ENCODE measurements at places on chromosomes 2 and 18.

- DNase-seq: no peak
Observed at GRCh38 chr18:49238433-49239042, 221.9 kb downstream of the DYM start.

DNA sequence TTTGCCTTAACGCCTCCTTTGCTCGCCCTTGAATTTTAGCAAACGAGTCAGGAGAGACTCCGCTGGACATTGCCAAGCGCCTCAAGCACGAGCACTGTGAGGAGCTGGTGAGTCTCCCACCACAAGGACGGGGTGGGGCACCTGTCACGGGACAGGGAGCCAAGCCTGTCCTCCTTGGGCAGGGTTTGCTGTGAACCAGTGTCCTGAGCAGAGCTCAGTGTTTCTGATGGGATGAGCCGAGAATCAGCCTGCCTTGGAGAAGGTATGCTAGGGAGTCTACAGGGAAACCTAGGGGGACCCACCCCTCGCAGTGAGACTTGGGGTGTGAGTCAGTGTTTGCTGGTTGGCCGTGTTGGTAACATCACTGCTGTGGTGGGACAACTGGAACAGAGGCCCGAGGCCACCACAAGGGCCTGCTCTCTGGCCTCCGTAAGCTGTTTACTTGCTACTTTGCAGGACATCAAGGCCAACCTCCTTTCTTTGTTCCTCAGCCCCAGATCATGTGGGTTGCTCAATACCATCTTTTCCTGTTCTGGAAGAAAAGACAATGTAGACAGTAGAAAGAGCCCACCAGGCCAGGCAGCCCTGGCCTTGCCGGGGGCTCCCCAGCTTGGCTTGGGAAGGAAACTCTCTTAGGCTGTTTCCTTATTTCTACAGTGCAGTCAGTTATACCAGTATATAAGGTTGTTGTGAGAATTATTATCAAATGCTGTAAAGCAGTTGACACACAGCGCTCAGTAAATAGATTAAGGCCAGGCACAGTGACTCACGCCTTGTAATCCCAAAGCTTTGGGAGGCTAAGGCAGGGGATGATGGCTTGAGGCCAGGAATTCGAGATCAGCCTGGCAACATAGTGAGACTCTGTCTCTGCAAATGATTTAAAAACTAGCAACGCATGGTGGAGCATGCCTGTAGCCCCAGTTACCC, 42.4 kb downstream of the ITGB1BP1 start:
- DNase-seq: no peak

- no peak for DNase-seq
Observed at GRCh38 chr2:136527560-136527959, 237.8 kb upstream of the THSD7B start.

DNA sequence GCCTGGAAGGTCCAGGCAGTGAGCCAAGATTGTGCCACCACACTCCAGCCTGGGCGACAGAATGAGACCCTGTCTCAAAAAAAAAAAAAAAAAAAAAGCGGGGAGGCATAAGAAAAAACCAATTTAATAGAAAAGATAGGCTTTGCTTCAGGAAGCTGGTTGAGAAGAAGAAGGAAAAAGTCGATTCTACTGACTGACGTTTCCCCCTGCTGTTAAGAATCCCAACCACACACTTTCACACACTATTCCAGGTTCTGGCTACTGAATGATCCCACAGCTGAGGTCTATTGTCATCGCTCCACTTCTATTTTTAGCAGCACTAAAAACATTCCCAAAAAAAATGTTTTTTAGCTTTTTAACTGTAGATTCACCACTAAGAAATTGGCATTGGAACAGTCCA, 6.7 kb upstream of the CHCHD5 start:
- no peak for DNase-seq

GRCh38 chr2:204449977-204450376, 95.3 kb upstream of the PARD3B start:
- no peak for DNase-seq

DNA sequence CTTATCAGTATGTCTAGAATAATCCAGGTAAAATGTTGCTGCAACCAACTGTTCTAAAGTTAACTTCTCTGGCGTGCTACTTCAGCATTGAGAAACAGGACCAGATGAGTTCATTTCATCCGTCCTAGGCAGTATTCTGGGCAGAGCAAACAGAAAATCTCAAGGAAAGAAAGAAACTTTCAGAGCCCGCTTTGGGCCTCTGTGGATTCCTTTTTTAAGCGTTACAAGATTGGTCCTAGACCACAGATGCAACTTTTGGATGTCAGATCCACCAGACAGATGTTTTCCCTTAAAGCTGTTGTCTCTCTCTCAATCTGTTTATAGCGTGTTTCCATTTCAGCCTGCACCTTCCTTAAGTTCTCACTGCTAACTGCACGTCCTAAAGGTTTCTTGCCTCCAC, 75.0 kb downstream of the BCL2 start:
- no peak for DNase-seq

DNA sequence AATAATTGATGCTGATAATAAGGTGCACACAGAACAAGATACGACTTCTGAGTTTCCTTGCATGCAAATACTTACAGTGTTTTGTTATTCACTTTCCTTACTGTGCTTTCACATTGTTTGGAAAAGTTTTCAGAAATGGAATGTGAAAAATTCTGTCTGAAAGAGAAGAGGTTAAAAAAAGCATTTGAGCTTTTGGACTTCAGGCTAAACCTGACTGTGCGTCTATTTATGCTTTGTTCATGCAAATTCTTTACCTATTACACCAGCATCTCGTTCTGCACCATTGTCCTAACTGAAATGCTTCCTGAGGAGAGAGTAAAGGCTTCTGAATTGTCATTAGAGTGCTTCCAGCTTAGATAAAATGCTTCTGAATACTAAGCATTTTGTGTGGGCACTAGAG, 61.4 kb downstream of the LHCGR start:
- no peak for DNase-seq

DNA sequence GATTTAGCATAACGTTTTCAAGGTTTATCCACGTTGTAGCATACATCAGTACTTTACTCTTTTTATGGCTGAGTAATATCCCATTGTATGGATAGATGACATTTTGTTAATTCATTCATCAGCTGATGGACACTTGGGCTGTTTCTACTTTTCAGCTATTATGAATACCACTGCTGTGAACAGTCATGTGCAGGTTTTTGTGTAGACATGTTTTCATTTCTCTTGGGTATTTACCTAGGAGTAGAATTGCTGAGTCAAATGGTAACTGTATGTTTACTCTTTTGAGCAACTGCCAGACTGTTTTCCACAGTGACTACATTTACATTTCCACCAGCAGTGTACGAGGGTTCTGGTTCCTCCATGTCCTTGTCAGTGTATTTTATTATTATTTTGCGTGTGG, 33.9 kb downstream of the COX7A2L start:
- DNase-seq: peak; percentile 21
